ENCODE measurements at places on chromosomes 11 and 22.

DNA sequence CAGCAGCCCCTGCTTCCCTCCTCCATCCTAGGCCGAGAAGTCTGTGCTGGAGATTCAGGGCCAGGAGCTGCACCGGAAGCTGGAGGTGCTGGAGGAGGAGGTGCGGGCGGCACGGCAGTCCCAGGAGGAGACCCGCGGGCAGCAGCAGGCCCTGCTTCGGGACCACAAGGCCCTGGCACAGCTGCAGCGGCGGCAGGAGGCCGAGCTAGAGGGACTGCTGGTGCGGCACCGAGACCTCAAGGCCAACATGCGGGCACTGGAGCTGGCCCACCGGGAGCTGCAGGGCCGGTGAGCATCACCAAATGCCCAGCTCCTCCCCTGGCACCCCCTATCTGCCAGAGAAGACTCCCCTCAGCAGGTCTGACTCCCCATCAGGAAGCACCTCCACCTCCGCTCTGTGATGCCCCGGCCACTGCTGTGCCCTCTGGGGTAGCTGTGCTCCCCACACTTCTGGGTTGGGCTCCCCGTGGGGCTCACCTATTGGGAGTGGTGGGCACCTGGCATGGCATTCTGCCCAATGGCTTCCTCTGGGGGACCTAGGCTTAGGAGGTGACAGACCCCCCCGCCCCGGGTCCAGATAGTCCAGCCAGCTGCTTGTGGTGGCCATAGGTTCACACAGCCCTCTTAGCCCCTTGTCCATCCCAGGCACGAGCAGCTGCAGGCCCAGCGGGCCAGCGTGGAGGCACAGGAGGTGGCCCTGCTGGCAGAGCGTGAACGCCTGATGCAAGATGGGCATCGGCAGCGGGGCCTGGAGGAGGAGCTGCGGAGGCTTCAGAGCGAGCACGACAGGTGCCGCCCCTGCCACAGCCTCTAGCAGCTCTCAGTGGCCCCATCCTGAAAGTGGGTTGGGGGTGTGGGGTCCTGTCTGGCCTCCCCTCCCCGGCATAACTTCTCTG, 6.6 kb upstream of the RPS6KA4 start:
- no peak for DNase-seq

DNA sequence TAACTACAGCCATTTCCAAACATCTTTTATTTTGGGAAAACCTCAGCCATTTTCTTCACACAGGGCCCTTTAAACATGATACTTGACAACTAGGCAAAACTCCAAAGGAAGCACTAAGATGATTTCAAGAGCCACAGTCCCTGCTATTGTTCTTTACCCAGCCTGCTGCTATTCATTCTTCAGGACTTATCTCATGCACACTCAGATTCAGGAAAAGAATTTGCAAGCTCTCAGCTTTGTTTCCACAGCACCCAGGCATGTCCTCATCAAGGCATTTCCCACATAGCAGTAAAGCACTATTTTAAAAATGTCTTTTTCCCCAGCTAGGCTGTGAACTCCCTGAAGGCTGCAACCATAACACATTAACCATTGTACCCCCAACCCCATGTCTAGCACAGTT, 609.3 kb upstream of the CCDC90B start:
- DNase-seq, result no peak

DNA sequence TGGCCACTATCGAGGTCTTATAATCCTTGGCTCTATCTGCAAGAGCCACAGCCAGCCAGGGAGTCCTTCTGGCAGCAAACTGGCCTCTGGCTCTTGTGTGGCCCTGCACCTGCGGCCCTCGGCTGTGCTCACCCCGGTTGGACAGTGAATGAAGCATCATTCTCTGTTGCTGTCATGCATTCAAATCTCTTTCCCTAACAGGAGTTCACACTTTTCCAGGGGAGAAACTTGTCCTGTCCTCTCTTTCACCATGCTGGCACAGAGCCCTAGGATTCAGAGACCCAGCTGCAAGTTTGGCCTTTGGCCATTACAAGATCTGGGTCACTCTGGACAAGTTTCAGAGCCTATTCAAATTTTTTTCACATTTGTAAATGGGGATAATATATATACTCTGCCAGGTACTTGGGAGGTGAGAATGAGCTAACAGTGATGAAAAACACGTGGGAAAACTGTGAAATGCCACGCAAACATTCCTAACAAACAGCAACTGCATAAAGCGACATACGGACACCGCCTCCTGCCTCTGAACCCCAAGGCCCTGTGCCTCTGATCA, 34.2 kb downstream of the TMEM184B start:
- DNase-seq, result no peak

DNA sequence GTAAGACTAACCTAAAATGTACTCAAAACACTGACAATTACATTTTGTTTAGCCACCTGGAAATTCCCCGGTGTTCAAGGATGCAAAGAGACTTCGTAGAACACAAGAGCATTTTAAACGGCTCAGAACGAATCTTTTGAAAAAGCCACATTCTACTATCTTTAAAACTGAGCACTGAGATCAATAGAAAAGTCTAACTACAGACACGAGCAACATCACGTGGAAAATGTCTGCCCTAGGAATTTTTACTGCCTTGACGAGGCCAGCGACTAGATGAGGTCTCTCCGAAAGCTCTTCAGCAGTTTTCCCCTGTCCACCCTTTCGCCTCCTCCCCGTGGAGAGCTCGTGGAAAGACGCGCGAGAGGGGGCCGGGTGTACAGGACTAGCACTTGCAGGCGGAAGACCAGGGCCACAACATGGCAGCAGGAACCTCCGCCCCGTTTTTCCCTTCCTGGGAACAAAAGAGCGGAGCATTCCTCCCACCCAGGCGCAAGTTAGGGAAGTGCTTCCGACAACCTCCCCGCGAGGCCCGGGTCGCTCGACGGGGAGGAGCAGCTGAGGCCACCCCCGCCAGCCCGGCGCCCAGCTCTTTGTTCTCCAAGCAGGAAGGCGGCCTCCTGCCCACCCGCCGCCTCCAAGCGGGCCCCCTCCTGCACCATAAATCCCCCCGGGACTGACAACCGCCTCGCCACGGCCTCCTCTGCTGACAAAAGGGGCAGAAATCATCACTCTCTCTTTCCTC, 1.1 kb downstream of the EIF4G2 start:
- DNase-seq, result no peak

- no peak for DNase-seq
Observed at GRCh38 chr22:41603873-41604332, 14.3 kb upstream of the PMM1 start.

DNA sequence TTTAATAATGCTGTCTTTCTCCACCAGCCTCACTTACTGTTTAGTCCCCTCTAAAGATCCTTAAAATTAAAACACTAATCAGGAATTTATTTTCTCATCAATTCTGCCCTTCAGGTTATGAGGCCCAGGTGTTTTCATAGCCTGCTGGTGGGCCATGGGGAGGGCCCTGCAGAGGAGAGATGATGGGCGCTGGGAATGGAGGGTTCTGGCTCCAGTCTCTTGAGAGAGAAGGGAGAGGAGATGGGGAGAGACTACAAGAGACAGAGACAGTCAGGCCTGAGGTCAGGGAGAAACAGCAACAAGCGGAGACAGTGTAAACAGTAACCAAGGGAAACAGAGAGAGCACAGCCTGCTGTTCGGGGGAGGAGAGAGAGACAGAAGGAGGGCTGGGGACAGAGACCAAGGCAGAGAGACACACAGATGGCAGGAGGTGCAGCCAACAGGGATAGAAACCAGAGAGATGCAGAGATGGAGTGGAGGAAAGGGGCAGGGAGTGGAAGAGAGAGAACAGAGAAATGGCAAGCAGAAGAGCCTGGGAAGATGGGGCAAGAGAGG, 187.3 kb upstream of the SYT13 start:
- no peak for DNase-seq

DNA sequence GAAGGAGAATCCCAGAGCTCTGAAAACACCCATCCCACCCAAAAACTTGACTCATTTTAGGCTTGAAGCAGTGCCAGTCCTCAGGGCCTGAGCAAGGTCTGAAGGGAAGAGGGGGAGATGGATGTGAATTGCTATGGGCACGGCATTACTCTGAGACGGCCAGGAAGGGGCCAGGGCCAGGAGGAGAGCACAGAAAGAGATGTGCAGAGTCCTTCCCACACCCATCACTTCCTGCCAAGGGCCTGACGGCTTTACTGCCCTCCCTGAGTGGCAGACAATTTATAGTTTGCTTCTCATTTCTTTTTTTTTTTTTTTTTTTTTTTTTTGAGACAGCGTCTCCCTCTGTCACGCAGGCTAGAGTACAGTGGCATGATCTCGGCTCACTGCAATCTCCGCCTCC, 22.5 kb downstream of the TAB1 start:
- no peak for DNase-seq

DNA sequence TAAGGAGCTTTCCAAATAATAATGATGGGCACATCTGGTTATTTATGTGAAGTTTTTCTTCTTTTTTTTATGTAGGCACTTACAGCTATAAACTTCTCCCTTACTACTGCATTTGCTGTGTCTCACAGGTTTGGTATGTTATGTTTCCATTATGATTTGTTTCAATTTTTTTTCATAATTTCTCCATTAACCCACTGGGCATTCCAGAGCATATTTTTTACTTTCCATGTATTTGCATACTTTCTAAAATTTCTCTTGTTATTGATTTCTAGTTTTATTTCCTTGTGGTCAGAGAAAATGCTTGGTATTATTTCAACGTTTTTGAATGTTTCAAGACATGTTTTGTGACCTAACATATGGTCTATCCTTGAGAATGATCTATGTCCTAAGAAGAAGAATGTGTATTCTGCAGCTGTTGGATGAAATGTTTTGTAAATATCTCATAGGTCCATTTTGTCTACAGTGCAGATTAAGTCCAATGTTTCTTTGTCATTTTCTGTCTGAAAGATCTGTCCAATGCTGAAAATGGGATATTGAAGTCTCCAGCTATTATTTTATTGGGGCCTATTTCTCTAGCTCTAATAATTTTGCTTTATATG, 362.1 kb downstream of the DDX10 start:
- DNase-seq, result no peak

DNA sequence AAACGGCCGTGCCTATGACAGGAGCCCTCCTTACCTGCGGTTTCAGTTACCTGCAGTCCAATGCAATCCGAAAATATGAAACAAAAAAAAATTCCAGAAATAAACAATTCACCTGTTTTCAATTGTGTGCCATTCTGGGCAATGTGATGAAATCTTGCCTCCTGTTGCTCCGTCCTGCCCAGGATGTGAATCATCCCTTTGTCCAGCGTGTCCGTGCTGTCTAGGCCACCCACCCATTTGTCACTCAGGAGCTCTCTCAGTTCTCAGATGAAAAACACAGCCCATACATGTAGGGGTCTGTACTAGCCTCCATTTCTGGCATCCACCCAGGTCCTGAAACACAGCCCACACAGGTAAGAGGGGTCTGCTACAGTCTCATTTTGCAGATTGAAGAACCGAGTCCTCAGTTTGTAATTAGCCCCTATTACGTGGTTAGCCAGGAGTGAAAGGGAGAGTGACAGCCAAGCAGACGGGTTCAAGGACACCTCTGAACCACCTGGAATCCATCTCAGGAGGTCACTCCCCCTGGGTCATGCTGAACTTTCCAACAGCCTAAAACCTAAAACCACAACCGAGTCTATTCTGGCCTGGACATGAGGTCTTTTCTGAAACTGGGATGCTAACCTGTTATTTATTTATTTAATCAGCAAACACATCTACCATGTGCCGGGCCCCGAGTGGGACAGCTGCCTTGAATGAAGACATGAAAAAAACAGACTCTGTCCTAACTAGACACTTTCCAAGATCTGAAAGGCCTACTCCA, 317.2 kb downstream of the SHANK2 start:
- no peak for DNase-seq

- DNase-seq, result no peak
Observed at GRCh38 chr11:35682230-35683173, 19.9 kb downstream of the TRIM44 start.

GRCh38 chr22:42693055-42693762, 27.5 kb downstream of the A4GALT start:
- no peak for DNase-seq

DNA sequence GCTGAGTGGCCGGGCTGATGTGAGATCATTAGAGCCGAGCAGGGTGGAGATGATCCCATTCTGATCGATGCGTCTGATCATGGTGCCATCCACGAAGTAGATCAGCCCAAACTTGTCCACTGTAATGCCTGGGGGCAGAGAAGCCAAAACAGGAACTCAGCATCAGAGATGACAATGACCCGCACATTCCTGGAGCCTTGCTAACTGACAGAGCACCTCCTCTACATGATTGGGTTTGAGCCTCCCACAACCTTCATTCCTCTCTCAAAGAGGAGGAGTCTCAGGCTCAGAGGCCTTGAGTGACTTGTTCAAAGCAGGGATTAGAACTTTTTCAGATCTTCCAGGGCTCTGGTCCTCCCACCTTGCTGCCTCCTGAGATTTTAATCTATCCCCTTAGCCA, 133.7 kb upstream of the NARS2 start:
- no peak for DNase-seq

DNA sequence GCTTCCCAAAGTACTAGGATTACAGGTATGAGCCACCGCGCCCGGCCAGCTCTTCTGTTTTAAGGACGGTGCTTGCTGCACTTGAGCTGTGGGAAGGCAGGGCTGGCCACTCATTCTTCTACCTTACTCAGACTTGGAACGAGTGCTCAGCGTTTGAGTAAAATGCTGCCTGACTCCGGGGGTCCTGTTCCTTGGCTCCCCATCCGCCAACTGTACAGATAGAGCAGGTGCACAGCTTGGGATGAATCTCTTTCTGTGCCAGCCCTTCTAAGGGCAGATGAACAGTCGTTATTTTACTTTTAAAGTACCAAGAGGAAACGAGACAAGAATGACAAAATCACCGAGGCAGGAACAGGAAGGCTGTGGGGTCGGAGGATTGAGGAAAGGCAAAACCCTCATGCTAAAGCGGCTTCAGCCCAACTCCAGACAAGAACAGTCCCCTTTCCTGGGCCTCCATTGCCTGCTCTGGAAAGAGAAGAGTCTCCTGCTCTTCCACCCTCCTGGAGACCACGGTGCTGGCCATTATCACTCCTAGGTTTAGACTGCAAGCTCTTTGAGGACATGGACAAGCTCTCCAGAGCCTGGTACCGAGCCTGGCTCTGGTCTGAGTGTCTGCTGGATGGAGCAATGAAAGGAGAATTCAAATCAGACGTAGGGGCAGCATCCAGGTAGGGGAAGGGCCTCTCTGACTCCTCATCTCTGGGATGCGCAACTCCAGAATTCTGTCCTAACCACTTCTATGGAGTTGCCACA, 1.1 kb upstream of the SUN2 start:
- no peak for DNase-seq

- no peak for DNase-seq
Observed at GRCh38 chr11:101867951-101868350, 46.9 kb upstream of the CEP126 start.

DNA sequence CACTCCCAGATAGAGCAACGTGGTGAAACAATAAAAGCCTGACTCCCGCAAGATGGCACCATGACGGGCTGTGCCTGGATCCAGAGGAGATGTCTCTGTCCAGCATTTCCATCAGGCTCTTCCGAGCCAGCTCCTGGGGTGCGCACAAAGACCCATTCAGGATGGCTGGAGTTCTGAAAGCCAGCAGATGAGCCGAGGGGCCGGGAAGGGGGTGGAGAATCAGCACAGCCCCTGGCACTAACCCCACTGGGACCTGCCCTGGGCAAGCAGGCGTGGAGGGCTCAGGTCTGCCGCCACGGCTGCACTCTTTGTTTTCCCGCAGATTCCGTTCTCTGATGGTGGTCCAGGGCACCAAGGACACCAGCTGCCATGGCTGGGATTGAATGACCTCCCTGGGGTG, 97.2 kb upstream of the BLID start:
- no peak for DNase-seq

GRCh38 chr11:66317723-66318599, 1.1 kb upstream of the CD248 start:
- no peak for DNase-seq
